CD4-positive, alpha-beta T cell (primary cell): ENCODE measurements at places on chromosomes 13 and 19. TPM values are rescaled to one million over a fixed set of nuclear protein-coding genes. Genes with fewer than 3 reads are reported as not detected.

The CAPN12 gene
- 2.0 TPM for total RNA-seq

The KLK4 gene
- total RNA-seq = not detected

The CCDC97 gene
- 29.7 TPM for total RNA-seq

The GPR4 gene
- not detected for total RNA-seq

The CACNA1A gene
- total RNA-seq = 0.45 TPM

The DHDH gene
- 1.8 TPM for total RNA-seq

The KLHL1 gene
- total RNA-seq = not detected

The COX7A1 gene
- not detected for total RNA-seq

The ZNF560 gene
- not detected for total RNA-seq

The CYP4F12 gene
- total RNA-seq = 0.75 TPM

The CCDC70 gene
- total RNA-seq = not detected

The PSG11 gene
- not detected for total RNA-seq

The ELSPBP1 gene
- total RNA-seq = not detected

The TSKS gene
- total RNA-seq = 2.9 TPM

The CFAP97D2 gene
- 0.52 TPM for total RNA-seq

The DCAF15 gene
- total RNA-seq = 85.0 TPM

The PSG2 gene
- total RNA-seq = not detected

The ZNF682 gene
- 12.5 TPM for total RNA-seq

The EBI3 gene
- total RNA-seq = not detected

The DAND5 gene
- not detected for total RNA-seq

The KLK8 gene
- total RNA-seq = not detected

The POLR1G gene
- total RNA-seq = 0.16 TPM

The WTIP gene
- 0.16 TPM for total RNA-seq

The ZNF177 gene
- not detected for total RNA-seq

The ZNF610 gene
- 0.53 TPM for total RNA-seq

The ZNF382 gene
- total RNA-seq = 4.2 TPM

The ZNF285 gene
- 0.22 TPM for total RNA-seq

The ZNF493 gene
- total RNA-seq = 41.2 TPM

The DENND1C gene
- 111 TPM for total RNA-seq

The ICAM4 gene
- 0.70 TPM for total RNA-seq

The UBE2L5 gene
- not detected for total RNA-seq

The SLITRK5 gene
- 0.03 TPM for total RNA-seq

The AZU1 gene
- total RNA-seq = 0.49 TPM
